Activated gamma-delta T cell (primary cell): ENCODE measurements at places on chromosomes 4 and X.

- DNase-seq: no peak
Observed at GRCh38 chr4:21531048-21531447, 417.5 kb downstream of the KCNIP4 start.

GRCh38 chrX:153371256-153371655 lies 29.9 kb downstream of the PNMA6E start:
- no peak for DNase-seq

DNA sequence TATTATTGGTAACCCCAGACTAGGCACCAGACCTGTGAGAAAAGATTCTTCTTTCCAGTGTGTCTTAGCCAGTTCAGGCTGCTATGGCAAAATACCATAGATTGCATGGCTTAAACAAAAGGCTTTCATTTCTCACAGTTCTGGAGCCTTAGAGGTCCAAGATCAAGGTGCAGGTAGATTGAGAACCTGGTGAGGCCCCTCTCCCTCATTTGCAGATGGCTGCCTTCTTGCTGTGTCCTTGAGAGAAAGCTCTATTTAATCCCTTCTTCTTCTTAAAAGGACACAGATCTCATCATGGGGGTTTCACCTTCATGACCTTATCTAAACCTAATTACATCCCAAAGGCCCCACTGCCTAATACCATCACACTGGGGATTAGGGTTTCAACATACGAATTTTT lies 3.5 kb upstream of the PDLIM3 start:
- no peak for DNase-seq

GRCh38 chr4:78650106-78651024 lies 98.8 kb downstream of the ANXA3 start:
- no peak for DNase-seq

GRCh38 chrX:39975101-39975925 lies 122.4 kb downstream of the BCOR start:
- no peak for DNase-seq

DNA sequence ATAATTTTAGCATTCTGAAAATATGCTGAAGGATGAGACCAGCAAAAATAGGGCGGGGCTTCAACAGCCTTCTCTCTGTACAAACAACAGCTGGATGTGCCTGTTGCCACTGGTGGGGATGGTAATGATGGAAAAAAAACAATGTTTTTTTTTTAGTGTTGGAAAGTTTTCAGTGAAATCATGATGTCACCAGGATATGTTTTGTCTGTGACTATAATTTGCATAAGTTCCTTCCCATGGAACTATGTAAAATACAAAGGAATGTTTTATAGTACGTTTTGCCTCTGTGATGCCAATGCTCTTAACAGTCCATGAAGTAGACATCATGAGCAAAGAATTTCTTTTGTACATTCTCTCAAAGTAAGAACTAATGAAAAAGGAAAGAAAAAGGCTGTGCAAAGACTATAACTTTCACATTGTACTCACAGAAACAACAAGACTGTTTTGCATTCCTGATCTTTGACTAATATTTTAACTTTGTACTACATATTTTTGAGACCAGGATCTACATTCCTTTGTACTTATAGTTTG lies 589.7 kb downstream of the SPRY1 start:
- no peak for DNase-seq

DNA sequence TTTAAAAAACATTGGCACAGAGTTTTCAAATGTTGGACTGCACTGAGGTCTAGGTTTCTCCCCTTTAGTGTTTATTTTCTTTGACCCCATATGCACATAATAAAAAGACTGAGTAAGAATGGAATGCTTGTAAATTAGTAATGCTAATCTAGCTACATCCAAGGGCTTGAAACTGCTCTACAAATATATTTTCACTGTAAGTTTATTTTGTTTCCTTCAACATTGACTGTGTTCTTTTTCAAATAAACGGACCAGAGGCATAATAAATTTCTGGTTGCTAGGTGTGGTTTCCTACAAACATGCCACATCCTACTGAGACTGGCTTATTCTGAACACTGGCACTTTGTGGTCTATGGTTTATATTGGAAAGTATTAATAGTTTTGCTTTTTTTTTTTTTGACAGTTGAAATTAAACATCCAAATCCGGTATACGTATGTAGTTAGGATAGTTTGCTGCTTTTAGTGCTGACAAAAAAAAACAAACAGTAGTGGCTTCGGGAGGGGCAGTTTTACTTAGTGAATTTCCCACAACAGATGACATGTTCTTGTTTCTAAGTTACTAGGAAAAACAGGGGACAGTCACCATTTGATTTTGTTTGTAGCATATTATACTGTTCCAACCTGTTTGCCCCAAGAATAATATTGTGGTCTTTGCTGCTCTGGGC lies 13.2 kb downstream of the CA5B start:
- no peak for DNase-seq

GRCh38 chrX:84155938-84156337 lies 32.1 kb downstream of the RPS6KA6 start:
- no peak for DNase-seq

DNA sequence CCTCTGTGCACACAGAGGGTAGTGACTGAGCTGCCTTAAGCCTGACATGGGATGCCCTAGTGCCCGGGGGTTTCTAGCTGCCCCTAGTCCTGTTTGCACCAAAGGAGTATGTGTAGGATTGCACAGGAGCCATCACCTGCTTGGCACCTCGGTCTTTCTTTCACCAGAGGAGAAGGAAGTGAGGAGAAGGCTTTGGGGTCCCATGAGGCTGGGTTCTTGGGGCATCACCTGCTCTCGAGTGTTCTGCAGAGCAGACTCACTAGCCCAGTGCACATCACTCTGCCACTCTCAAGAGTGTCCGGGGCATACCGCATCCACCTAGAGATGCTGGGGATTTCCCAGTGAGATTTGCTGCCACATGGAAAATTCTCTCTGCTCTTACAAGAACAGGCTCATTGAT lies 40.5 kb upstream of the GPR78 start:
- DNase-seq: no peak

DNA sequence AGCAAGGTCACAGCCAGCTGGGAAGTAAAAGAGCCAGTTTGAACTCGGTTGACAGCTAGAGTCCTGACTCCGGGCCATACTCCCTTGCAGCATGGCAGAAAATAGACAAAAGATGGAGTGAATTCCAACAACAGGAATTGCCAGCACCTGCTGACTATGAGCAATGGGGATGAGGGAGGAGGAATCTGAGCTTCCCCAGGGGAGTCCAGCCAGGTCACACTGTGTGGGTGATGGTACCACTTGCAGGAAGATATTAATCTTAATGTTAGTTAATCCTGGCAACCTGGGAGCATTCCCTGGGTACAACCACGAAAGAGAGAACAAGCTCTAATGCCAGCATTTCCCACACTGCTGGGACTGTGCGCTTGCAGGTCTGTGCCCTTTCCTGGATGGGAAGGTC lies 48.1 kb upstream of the S100G start:
- no peak for DNase-seq

- DNase-seq: no peak
Observed at GRCh38 chrX:16603822-16604221, 46.1 kb upstream of the S100G start.

DNA sequence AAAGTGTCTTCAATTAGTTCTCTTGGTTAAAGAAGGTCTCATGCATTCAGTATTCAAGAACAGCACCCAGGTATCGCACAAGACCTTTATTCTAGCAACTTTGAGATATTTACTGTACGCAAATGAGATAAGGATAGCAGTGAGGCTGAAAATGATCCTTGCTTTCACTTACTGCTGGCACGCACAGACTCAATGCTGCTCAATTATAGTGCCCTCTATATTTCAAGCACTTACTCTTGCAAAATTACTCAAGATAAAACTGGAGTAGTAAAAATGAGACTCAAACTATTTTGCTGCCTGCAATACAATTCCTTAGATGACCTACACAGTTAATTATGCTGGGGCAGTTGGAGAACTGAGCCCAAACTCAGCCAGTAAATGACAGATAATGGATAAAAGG lies 60.9 kb downstream of the ADGRA3 start:
- no peak for DNase-seq

- no peak for DNase-seq
Observed at GRCh38 chrX:100606753-100607152, 22.0 kb downstream of the TNMD start.

DNA sequence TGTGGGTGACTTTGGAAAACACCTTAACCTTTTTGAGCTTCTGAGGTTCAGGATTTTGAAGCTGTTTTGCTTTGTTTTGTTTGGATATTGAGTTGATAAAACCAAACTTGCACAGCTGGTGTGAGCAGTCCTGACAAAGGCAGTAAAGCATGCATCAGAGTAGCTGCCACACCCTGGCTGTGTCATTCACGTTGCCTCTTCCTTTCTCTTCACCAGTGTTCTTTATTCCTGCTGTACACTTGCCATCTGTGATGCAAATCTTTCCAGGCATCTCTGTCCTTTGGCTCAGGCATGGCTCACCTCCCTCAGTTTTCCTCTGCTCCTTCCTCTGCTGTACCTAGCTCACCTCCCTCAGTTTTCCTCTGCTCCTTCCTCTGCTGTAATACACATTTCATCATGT lies 1850.2 kb upstream of the AGA start:
- DNase-seq: no peak

DNA sequence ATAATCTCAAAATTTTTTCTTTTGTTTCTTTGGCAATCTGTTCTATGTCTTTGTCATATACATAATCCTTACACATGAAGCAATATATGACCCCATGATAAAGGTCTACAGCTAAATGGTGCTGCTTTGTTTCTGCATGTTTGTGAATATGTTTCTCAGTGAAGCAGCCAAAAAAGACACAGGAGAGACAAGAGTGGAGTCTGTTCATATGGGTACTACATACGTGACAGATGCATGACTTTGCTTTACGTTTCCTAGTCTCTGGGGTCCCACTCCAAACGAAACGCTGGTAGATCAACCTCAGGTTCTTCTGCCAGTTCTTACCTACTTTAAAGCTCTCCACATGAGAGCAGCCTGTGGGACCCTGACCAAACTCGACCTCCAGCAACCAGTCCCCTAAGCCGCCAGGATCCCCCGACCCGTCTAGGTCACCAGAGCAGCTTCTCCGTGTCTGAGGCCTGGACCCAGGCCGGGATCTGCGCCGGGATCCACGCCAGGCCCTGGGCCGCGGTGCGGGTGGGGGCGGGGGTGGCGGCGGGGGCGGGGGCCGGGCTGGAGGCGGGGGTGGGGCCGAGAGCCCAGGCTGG lies 1.5 kb downstream of the USP51 start:
- DNase-seq: no peak

DNA sequence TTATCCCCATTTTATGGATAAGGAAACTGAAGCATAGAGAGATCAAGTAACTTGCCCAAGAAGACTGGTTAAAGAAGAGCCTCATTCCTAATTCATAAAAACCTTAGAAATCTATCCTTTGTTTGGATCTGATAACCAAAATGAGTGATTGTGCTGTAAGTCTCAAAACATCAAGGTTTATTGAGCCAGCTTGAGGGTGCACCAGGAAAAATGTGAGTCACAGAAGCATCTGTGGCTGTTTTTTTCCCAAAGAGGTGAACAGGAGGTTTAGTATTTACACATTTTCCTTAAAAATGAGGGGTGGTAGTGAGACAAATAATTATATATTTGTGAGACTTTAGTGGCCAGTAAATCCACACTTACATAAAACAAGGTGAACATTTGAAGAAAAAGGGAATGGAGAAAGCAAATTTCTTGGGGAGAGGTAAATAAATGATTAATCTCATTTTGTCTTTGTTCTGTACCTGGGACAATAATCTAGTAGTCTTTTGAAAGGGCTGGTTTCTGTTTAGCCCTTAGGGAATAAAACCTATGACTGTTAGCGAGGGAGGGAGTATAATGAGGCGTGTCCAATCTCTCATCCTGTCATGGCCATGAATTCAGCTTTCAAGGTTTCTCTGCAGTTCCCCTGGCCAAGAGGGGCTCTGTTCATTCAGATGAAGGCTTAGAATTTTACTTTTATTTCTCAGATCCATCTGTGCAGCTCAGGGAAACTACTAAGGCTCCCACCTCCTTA lies 12.2 kb upstream of the FMR1 start:
- DNase-seq: no peak

DNA sequence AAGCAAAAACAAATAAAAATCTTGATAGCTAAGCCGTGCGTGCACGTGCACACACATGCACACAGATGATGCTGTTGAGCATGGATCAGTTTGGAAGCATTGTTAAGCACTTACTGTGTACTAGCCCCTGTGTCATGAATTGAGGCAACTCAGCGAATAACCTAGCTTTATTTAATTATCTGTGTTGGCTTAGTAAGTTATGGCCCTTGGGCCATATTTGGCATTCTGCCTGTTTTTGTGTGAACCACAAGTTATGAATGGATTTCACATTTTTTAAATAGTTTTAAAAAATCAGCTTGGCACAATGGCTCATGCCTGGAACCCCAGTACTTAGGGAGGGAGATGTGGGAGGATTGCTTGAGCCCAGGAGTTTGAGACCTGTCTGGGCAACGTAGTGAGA lies 113.6 kb upstream of the CBLL2 start:
- DNase-seq: no peak

DNA sequence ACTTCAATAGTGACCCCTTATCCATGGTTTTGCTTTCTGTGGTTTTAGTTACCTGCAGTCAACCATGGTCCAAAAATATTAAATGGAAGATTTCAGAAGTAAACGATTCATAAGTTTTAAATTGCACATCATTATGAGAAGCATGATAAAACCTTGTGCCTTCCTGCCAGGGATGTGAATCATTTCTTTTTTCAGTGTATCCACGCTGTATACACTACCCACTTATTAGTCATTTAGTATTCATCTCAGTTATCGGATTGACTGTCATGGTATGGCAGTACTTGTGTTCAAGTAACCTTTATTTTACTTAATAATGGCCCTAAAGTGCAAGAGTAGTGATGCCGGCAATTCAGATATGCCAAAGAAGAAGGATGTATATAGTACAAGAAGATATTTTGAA lies 37.7 kb upstream of the TASL start:
- DNase-seq: no peak

- no peak for DNase-seq
Observed at GRCh38 chr4:170057866-170058265, 31.7 kb upstream of the MFAP3L start.

DNA sequence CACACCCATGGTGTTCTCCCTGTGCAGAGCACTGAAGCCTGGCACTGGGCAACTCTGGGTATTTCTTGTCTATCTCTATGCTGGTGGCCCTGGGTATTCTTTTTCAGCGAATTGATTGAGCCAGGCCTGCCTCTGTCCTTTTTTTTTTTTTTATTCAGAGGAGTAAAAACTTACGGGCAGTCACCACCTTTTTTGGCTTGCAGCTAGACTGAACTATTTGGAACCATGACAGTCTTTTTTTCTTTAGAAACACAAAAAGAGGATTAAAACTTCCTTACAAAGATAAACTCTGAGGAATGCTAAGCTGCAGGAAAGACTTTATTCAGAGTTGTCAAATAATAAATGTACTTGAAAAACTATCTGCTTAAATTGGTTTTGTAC lies 119.2 kb upstream of the STIM2 start:
- DNase-seq: no peak

GRCh38 chrX:33134164-33134563 lies 77.2 kb downstream of the DMD start:
- no peak for DNase-seq
